ENCODE measurements at places on chromosomes 3 and 15. TPM values are rescaled to one million over a fixed set of nuclear protein-coding genes. Genes with fewer than 3 reads are reported as not detected.

CCR9 gene
- not detected for polyA plus RNA-seq

PLOD2 gene
- polyA plus RNA-seq: 30.8 TPM

LRRK1 gene
- 6.6 TPM for polyA plus RNA-seq

SMCO1 gene
- polyA plus RNA-seq: not detected

RPL14 gene
- polyA plus RNA-seq: 1,102 TPM

NMB gene
- 4.3 TPM for polyA plus RNA-seq

SPINK8 gene
- not detected for polyA plus RNA-seq

HCLS1 gene
- polyA plus RNA-seq: 12.9 TPM

IL17RE gene
- 14.5 TPM for polyA plus RNA-seq

CPLX3 gene
- polyA plus RNA-seq: 0.05 TPM

TTLL13 gene
- not detected for polyA plus RNA-seq

DNA sequence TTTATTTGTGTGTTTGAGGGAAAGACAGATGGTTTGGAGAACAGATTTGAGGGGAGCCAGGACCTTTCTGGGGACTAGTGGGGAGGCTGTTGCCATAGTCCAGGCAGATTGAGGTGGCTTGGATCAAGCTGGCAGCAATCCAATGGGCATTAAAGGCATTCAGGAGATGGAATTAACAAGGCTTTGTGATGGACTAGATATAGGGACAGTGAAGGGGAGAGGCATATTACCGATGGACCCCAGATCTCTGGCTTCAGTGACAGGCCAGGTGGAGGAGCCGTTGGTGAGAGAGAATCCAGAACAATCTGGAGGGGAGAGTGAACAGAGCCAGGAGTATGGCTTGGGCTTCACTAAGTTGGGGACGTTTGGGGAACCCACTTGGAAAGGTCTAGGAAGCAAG lies 124.8 kb downstream of the EEFSEC start:
- H3K4me3 ChIP-seq: no peak overlapping the region
- no peaks in the 10 kb centered on the region for H3K36me3 ChIP-seq
- H3K27ac ChIP-seq: no peak overlapping the region
- DNase-seq: no peak
- peaks cover 4% of the 10 kb centered on the region for H3K4me1 ChIP-seq

- no peak overlapping the region for H3K4me3 ChIP-seq
- H3K27me3 ChIP-seq: no peaks in the 10 kb centered on the region
- no peaks in the 10 kb centered on the region for H3K36me3 ChIP-seq
Observed at GRCh38 chr15:76201536-76202255, 109.6 kb downstream of the ETFA start.

DNA sequence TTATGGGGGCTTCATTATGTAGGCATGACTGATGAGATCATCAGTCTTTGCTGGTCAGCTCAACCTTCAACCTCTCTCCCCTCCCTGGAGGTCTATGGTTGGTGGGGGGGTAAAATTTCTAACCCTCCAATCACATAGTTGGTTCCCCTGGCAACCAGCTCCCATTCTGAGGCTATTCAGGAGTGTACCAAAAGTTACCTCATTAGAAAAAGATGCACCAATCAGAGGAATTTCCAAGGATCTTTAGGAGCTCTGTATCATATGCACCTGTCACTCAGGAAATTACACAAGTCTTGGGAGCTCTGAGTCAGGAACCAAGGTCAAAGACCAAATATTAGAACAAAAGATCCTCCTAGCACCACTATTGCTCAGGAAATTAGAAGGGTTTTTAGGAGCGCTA lies 21.4 kb upstream of the LEO1 start:
- H3K36me3 ChIP-seq: no peaks in the 10 kb centered on the region
- no peak for DNase-seq
- no peaks in the 10 kb centered on the region for H3K27me3 ChIP-seq
- H3K27ac ChIP-seq: no peak overlapping the region

GRCh38 chr3:126087552-126088175 lies 3.7 kb upstream of the SLC41A3 start:
- no peak overlapping the region for H3K27ac ChIP-seq
- H3K27me3 ChIP-seq: no peaks in the 10 kb centered on the region
- no peaks in the 10 kb centered on the region for H3K4me1 ChIP-seq
- H3K4me3 ChIP-seq: no peak overlapping the region

GRCh38 chr3:153142961-153143360 lies 19.1 kb upstream of the RAP2B start:
- no peaks in the 10 kb centered on the region for H3K4me1 ChIP-seq
- no peak overlapping the region for H3K4me3 ChIP-seq
- H3K27me3 ChIP-seq: no peaks in the 10 kb centered on the region
- H3K36me3 ChIP-seq: no peaks in the 10 kb centered on the region

DNA sequence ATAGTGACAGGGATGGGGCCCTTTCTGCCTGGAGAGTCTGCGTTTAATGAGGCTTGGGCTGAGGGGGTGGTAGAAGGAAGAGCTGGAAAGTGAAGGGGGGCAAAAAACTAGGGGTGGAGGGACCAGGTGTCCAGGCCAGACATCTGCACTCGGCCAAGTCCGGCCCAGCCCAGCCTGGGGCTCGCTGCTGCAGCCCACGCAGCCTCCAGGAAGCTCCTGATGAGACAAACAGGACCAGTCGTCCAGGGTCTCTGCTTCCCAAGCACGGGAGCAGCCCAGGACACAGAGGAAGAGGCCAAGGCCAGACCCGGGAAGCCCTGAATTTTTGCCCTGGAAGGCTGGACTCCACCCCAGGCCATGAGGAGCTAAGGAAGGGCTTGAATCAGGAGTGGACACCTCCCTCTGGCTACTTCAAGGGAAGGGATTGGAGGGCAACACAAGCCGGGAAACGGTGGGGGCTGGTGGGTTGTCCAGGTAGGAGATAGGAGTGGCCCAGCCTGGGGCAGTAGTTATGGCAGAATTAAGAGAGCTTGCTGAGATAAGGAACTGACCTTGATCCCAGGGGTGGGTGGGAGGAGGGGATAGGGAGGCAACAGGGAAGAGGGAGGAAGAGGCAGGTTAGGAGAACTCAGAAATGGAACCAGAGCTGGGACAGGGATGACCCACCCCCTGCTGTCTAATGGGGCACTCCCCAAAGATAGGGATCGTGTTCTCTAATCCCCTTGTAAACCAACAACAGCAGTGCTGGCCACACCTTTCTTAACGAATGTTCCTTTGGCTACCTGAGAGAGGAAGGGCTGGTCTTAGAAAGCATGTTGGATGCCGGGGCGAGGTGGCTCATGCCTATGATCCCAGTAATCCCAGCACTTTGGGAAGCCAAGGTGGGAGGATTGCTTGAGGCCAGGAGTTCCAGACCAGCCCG lies 89.5 kb downstream of the ANP32A start:
- no peaks in the 10 kb centered on the region for H3K27me3 ChIP-seq
- no peaks in the 10 kb centered on the region for H3K36me3 ChIP-seq
- H3K4me1 ChIP-seq: peaks cover 2% of the 10 kb centered on the region
- no peak overlapping the region for H3K4me3 ChIP-seq

- no peak overlapping the region for H3K27ac ChIP-seq
- no peak for DNase-seq
- H3K27me3 ChIP-seq: no peaks in the 10 kb centered on the region
Observed at GRCh38 chr3:134476306-134476705, 9.5 kb downstream of the ANAPC13 start.

DNA sequence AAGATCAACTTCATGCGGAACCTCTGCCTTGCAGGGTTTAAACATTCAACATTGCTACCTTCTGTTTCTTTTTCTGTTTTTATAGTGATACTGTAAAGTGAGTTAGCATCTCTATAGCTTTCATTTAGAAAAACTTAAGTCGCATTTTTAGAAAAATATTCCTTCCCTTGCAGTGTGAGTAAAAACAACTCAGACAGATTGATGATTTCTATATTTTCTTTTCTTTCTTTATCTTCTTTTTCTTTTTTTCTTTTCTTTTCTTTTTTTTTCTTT lies 2.8 kb upstream of the MEIS2 start:
- peak overlapping the region; percentile 99 for H3K4me3 ChIP-seq
- no peaks in the 10 kb centered on the region for H3K4me1 ChIP-seq
- H3K27ac ChIP-seq: no peak overlapping the region
- H3K36me3 ChIP-seq: no peaks in the 10 kb centered on the region

DNA sequence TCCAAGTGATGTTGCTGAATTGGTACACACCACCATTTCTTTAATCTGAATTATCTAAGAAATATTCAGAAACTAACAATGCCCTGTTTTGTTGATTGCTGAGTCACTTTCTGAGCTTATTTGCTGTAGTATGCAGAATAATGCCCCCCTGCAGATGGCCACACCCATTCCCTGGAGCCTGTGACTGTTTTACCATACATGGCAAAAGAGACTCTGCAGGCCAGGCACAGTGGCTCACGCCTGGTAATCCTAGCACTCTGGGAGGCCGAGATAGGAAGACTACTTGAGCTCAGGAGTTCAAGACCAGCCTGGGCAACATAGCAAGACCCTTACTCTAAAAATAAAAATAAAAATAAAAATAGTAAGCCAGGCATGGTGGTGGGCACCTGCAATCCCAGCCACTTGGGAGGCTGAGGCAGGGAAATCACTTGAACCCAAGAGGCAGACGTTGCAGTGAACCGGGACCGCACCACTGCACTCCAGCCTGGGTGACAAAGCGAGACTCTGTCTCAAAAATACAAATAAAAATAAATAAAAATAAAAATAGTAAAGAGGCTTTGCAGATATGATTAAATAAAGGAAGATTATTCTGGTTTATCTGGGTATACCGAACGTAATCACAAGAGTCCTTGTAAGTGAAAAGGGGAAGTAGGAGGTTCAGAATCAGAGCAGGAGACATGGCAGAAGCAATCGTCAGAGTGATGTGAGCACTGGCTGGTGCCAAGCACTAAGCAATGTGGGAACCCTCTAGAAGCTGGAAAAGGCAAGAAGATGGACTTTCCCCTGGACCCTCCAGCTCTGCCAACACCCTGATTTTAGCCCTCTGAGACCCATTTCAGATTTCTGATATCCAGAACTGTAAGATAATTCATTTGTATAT lies 19.0 kb downstream of the PCYT1A start:
- no peaks in the 10 kb centered on the region for H3K36me3 ChIP-seq
- no peaks in the 10 kb centered on the region for H3K4me1 ChIP-seq
- no peak overlapping the region for H3K27ac ChIP-seq

GRCh38 chr3:24545887-24546286 lies 51.2 kb upstream of the THRB start:
- H3K4me3 ChIP-seq: no peak overlapping the region
- no peaks in the 10 kb centered on the region for H3K36me3 ChIP-seq
- no peaks in the 10 kb centered on the region for H3K27me3 ChIP-seq
- no peaks in the 10 kb centered on the region for H3K4me1 ChIP-seq

DNA sequence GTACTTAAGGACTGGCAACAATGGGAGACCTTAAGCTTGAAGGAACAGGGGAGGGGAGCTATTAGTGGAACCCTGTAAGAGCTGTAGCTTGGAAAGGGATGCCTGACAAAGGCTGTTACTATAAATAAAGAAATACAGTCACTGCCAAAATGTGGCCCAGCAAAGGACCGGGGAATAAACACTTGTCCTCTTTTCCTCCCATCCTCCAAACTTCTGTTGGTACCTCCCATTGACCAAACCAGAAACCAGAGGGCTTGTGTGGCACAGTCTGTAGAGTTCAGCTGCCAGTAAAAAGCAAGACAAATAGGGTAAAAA lies 25.1 kb upstream of the TCF12 start:
- no peaks in the 10 kb centered on the region for H3K4me1 ChIP-seq
- DNase-seq: no peak
- no peak overlapping the region for H3K27ac ChIP-seq
- no peaks in the 10 kb centered on the region for H3K36me3 ChIP-seq
- no peaks in the 10 kb centered on the region for H3K27me3 ChIP-seq

DNA sequence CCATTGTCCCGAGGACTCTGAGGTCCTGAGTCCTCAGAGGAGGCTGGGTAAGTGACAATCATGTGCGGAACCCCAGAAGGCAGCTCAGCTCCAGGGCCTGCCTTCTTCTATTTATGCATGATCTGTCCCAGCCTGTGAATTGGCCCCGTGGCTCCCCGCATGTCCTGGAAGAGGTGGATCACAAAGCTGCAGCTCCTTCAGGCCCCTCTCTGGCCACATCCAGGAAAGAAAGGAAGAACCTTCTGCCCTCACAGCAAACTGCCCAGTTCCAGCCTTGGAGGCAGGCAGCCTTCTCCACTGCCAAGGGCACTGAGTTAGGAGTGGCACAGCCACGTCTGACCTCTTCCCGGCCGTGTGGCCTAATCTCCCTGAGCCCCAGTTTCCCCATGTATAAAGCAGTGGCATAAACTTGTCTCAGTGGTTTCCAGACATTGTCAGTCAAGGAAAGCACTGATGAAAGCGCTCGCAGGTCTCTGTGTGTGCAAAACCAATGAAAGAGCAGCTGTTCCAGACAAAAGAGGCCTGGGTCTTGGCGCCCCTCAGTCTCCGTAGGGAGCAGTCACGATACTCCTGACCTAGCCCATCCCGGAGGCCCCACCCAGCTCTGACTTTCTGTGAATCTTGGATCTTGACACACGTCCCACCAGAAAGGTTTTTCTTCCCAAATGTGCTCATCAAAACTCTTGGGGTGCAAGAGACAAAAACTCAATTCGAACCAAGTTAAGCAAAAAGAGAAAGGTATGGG lies 497.3 kb downstream of the SHQ1 start:
- H3K36me3 ChIP-seq: no peaks in the 10 kb centered on the region
- no peak overlapping the region for H3K4me3 ChIP-seq
- no peak overlapping the region for H3K27ac ChIP-seq

DNA sequence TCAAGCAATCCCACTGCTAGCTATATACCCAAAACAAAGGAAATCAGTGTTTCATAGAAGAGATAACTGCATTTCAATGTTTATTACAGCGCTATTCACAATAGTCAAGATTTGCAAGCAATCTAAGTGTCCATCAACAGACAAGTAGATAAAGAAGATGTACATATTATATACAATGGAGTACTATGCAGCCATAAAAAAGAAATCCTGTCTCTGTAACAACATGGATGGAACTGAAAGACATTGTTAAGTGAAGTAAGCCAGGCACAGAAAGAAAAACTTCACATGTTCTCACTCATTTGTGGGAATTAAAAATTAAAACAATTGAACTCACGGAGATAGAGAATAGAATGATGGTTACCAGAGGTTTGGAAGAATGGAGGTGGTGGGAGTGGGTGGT lies 89.2 kb downstream of the LSAMP start:
- no peak for DNase-seq
- no peaks in the 10 kb centered on the region for H3K27me3 ChIP-seq
- no peak overlapping the region for H3K27ac ChIP-seq
- H3K36me3 ChIP-seq: no peaks in the 10 kb centered on the region
- no peak overlapping the region for H3K4me3 ChIP-seq

DNA sequence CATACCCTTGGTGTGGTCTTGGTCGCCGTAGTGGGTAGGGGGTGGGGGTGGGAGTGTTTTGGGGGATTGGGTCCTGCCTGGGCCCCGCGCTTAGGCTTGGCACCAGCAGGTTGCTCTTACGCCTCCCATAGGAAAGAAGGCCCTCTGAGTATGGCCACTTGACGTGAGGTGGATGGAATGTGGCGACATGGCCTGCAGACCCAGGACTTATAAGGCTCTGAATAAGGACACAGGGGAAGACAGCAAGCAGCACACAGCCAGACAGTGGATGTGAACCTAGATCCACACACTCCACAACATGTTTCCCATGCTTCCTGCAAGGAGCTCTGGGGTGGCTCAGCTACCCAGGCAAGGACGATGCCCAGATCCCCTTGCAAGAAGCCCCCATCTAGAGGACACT lies 12.4 kb downstream of the RBPMS2 start:
- no peaks in the 10 kb centered on the region for H3K4me1 ChIP-seq
- H3K4me3 ChIP-seq: no peak overlapping the region
- H3K36me3 ChIP-seq: no peaks in the 10 kb centered on the region
- no peak overlapping the region for H3K27ac ChIP-seq
- no peaks in the 10 kb centered on the region for H3K27me3 ChIP-seq

- DNase-seq: no peak
- no peaks in the 10 kb centered on the region for H3K4me1 ChIP-seq
- no peaks in the 10 kb centered on the region for H3K36me3 ChIP-seq
- no peaks in the 10 kb centered on the region for H3K27me3 ChIP-seq
- no peak overlapping the region for H3K27ac ChIP-seq
Observed at GRCh38 chr3:103057003-103057402, 622.2 kb downstream of the ZPLD1 start.

Measured in aorta (tissue), 5 donors.